ENCODE measurements at places on chromosomes 3 and 15. TPM values are rescaled to one million over a fixed set of nuclear protein-coding genes. Genes with fewer than 3 reads are reported as not detected.

DNA sequence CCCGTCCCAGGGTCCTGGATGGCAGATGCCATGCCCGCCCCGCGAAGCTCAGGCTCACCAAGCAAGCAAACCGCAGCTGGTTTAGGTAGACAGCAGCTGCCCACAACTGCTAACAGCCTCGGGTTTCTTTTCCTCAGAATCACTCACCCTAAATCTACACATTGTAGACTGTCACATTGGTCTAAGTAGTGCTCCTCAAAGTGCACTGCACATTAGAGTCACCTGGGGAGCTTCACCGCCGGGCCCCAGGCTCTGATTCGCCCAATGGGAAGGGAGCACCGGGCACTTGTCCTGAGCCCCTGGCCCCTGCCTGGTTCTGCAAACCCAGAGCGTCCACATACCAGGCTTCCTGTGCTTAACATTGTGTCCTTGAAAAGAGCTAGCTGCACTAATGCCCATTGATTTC is 752 bp downstream of the OCA2 start:
- peak; percentile 55 for DNase-seq
- no peaks in the 10 kb centered on the region for H3K27me3 ChIP-seq
- no peak overlapping the region for H3K4me3 ChIP-seq
- H3K4me1 ChIP-seq: no peaks in the 10 kb centered on the region
- no peak overlapping the region for H3K27ac ChIP-seq

DNA sequence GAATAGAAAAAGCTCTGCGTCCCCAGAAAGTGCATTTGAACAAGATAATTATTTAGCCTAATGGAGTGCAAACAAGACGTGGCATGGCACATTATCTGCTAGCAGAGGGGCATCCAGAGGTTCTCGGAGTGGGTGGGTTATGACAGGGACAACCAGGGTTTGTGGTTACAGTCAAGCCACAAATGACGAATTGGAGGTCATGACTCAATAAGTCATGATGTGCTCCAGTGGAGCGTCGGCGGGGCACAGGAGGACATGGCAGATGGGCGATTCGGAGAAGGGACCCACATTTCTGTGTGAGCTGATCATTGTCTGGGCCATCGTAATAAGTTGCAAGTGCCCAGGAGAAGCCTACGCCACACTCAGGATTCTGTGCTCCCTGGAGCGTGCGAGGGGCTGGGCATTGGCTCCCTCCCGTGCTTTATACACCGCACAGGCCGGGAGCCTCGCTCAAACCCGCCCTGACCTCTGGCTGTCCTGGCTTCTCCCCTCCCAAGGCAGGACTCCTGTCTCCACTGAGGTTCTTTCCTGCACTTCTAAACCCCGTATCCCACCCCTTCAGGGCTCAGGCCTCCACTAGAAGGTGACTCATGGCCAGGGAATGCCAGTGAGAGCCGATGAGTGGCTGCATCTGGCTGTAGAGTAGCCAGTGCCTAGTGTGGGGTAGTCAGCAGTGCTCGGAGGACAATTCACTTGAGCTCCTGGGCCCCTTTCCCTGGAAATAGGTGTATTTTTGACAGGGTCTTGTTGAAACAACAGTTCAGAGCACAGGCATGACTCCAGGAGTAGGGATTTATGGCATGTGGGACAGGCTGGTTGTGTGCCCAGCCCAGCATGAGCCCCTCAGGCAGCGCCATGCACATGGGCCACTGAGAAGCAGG is 67.4 kb downstream of the GRIP2 start:
- peaks cover 25% of the 10 kb centered on the region for H3K36me3 ChIP-seq
- no peak overlapping the region for H3K27ac ChIP-seq
- no peaks in the 10 kb centered on the region for H3K27me3 ChIP-seq
- H3K4me1 ChIP-seq: peaks cover 12% of the 10 kb centered on the region
- no peak for DNase-seq

IL12A gene
- 0.31 TPM for total RNA-seq

PAK6 gene
- total RNA-seq: 15.3 TPM

FETUB gene
- not detected for total RNA-seq

C2CD4A gene
- 0.16 TPM for total RNA-seq

Measured in right atrium auricular region (tissue), 2 donors.